ENCODE measurements at places on chromosomes 6 and 20. TPM values are rescaled to one million over a fixed set of nuclear protein-coding genes. Genes with fewer than 3 reads are reported as not detected.

PRICKLE4 gene
- total RNA-seq = 4.4 TPM

AHCY gene
- total RNA-seq = 69.7 TPM

POU5F1 gene
- not detected for total RNA-seq

RSPO3 gene
- total RNA-seq = 32.0 TPM

CCN6 gene
- total RNA-seq = not detected

GPX5 gene
- total RNA-seq = not detected

FAM83C gene
- total RNA-seq = not detected

SLC22A2 gene
- total RNA-seq = not detected

TRAPPC3L gene
- total RNA-seq = not detected

OXT gene
- not detected for total RNA-seq

EYA2 gene
- total RNA-seq = 5.3 TPM

APOBEC2 gene
- total RNA-seq = 0.97 TPM

KLC4 gene
- total RNA-seq = 37.4 TPM

CDSN gene
- not detected for total RNA-seq
